ENCODE measurements at places on chromosomes 6 and 20.

DNA sequence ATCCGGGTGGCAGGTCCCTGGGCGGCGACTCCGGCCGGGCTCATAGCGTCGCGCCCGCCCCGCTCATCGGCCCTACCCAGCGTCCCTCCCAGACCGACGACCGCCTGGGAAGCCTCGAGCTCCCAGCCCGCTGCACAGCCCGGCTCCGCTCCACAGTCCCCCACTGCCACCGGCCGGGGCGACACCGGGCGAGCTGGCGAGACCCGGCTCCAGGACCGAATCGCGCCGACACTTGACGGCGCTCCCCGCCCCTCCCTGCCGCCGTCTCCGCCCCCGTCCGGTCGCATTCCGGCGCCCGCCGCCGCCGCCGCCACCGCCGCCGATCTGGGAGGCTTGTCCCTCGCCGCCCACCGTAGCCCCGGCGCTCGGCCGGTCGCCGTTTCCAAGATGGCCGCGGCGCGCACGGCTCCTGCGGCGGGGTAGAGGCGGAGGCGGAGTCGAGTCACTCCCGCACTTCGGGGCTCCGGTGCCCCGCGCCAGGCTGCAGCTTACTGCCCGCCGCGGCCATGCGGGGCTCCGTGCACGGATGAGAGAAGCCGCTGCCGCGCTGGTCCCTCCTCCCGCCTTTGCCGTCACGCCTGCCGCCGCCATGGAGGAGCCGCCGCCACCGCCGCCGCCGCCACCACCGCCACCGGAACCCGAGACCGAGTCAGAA lies at the start of gene MAP3K4:
MAP3K4 (plus strand) TSS at position 364 of the 655 bp plus-strand sequence; CDS start at position 527, 163 bp downstream.
- DNase-seq, result peak; percentile 92

- no peak for DNase-seq
Measured at GRCh38 chr6:31239854-31240253, 32.0 kb downstream of the HLA-C start.

- DNase-seq, result no peak
Measured at GRCh38 chr6:88443554-88443953, 277.4 kb upstream of the CNR1 start.

DNA sequence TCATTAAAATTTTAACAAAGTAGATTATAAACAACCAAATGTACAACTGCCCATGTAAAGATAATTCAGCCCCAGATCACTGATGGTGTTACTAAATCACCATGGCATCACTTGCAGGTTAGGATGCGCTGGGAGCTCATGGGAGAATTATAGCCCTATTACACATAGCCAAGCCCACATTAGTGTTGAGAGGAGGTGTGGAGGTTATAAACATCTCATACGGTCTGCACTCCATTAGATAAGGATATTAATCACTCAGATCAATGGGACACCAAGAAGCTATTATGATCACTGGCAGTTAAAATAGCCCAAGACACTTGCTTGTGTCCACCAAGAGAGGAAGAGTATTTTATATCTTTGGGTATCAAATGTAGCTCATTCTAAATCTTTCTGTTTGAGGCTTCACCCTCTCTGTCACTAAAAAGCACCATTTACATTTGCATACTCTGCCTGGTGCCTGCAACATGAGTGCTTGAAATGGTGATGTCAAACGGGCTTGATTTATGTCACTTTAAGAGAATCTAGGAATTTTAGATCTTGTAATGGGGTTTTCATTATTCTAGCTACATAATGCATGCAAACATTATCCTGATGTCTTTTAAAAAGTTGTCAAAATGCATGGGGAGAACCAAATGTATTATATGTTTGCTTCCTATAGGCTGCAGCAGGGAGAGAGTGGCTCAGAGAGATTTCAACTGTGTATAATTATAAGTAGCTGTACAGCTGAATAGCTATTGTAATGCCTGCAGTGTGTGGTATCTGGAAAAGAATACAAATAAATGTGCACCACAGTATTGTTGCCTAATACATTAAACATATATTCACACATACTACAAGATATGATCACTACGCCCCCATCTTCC lies 654.1 kb upstream of the MARCKS start:
- no peak for DNase-seq

- DNase-seq, result no peak
Measured at GRCh38 chr6:43283905-43284304, 14.2 kb upstream of the SLC22A7 start.

DNA sequence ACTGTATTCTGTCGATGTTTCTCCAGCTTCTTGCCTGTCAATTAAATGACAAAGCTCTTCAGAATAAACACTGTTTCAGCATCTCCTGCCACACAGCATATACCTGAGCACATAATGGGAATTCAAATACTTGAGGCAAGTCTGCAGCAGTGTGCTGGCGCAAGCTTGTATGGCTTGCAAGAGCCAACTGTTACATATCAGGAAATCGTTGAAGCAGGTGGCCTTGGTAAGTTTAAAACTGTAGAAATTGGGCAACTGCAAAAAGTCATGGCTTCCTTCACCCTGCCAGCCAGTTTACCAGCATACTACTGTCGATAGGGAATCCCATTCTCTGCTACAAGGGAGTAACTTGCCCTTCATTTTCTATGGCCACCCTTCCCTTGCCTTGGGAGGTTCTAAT lies 23.0 kb downstream of the CPNE1 start:
- DNase-seq, result no peak

DNA sequence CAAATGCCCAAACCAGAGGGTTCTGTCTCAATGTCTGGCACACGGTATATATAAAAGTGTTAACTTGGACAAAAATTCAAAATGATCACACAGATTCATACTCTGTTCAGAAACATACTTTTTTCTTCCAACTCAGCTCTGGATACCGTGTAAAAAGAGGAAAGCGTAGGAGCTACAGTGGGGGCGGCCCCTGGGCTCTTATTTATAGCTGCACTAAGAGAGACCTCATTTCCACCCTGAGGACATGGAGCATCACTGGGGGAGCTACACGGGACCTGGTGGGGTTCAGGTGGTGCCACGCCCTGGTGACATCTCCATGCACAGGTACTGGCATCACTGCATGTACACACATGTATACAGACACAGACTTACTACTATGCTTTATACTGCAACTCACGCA lies 185.9 kb upstream of the FOXQ1 start:
- no peak for DNase-seq

GRCh38 chr20:40283689-40284088 lies 405.3 kb downstream of the MAFB start:
- DNase-seq, result no peak

DNA sequence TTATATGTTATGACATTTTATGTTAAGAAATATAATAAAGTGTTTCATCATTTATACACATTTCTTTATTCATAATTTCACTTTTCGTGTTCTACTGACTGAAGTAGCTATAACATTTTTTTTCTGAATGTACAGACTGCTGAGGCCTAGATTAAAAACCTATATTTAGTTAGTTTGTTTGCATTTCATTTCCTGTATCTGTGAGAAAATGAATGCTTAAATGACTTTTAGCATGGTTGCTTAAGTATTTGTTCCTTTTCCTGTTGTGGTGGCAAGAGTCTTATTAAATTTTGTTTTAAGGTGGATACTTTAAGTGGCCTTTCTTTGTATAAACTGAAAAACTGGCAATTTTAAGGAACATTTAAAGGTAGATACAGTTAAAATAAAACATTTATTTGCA lies 779.7 kb upstream of the MAN1A1 start:
- DNase-seq, result no peak

DNA sequence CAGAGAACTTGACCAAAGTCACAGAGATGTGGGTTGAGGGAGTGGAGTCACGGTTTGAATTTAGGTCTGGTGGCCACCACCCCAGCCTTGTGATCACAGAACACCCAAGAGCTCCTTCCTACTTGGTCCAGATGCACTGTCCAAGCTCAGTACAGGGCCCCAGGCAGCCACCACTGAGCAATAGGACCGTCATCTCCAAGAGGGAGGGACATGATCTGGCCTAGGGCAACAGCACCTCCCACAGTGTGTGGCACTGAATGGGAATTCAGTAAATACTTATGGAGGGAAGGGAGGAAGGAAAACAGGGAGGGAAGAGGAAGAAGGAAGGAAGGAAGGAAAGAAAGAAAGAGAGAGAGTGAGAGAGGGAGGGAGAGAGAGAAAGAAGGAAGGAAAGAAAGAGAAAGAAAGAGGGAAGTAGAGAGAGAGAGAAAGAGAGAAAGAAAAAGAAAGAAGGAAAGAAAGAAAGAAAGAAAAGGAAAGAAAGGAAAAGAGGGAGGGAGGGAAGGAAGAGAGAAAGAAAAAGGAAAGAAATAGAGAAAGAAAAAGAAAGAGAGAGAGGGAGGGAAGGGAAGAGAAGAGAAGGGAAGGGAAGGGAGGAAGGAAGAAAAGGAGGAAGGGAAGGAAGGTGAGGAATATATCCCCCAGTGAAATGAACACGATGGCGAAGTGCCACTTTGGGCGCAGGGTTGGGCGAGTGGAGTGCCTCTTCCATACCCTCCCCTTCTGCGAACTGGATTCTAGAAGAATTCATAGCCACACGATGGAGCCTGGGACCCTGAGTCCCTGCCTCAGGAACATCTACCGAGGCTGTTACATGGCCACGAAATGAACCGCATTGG lies 243.7 kb downstream of the TFAP2C start:
- no peak for DNase-seq

- DNase-seq, result no peak
Measured at GRCh38 chr6:118100717-118101116, 193.7 kb downstream of the SLC35F1 start.

DNA sequence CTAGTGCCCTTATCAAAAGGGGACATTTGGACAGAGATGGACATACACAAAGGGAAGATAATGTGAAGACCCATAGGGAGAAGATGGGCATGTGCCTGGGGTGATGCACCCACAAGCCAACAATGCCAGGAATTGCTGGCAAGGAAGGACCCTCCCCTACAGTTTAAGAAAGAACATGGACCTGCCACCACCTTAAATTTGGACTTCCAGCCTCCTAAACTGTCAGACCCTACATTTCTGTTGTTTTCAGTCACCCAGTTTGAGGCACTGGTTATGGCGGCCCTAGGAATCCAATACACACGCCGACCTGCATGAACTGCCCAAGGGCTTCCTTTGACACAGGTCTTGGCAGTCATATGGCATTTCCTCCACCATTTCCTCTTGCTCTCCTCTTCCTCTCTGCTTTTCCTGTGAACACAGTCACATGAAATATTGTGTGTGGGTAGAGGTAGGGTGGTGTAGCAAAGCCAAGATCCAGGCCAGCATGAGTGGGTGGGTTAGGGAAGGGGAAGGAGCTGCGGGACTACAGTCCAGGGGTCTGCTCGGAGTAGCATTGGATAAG lies 115.6 kb downstream of the ZDHHC14 start:
- DNase-seq, result no peak

DNA sequence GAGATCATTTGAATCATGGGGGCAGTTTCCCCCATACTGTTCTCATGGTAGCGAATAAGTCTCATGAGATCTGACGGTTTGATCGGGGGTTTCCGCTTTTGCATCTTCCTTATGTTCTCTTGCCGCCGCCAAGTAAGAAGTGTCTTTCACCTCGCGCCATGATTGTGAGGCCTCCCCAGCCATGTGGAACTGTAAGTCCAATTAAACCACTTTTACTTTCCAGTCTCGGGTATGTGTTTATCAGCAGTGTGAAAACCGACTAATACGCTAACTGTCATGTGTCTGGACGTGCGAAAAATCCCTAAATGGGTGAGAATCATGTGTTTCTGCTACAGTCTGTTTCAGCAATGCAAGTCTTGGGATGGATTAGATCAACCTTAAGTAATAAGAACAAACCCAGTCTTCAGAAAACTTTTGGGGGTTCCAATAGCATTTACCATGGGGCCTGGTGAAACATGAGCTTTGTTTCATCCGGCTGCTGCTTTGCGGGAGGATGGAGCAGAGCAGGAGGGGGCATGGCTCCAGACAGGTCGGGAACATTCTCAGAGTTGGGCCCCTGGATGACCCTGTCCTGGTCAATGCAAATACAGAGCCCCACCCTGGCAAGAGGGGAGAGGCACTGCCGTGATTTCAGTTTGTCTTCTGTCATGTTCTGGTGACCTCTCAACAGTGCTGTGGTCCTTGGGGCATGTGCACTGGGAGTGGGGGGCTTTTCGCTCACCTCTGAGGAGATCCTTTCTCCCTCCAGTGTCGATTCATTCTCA lies 41.5 kb downstream of the CTCFL start:
- DNase-seq, result no peak

DNA sequence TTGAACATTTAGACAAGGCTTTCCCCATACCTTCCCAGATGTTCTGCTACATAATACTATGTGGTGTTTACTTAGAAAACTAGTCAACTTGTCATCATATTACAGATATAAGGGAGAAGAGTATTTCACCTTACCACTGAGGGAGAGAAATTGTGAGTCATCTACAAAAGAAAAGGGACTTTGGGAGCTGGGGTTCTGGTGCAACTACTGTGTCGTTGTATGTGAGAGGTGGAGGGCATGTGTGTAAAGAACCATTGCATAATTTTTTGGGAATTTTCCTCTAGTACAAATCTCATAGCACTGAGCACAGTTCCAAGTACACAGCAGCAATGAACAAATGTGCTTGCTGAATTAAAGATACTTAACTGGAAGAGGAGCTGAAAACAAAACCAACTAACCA lies 665.6 kb downstream of the DHX35 start:
- DNase-seq, result no peak

DNA sequence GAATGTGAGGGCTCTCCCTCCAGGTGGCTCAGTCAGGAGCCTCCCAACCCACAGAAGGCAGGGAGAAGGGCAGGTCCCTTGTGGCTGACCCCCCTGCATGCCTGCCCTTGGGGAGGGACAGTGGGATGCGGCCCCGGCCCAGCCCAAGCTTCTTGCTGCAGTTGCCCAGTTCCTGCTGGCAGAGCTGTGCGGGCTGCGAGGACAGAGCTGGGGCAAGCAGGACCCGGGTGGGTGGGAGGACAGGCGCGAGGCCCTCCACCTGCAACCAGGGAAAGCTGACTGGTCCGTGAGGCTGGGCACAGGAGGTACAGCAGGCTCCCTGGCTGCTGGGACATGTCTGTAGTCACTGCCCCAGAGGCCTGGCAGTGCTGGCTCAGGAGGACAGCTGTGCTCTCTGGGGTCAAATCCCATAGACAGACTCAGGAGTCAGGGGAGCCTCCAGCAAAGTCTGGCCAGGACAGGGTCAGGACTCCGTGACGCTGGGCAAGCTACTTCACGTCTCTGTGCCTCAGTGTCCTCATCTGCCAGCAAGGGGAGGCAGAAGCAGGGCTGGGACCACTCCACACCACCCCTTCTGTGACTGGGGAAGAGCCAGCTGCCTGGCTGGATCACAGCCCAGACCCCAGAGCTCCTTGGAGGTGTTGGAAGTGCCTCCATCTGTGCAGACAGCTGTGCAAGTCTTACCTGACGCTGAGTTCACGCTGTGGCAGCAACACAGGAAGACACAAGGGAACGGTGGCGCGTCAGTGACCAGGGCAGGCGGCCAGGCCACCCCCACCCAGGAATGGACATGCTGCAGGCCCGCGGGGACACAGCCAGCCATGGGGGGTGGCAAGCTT lies 13.0 kb downstream of the UCKL1 start:
- peak; percentile 91 for DNase-seq
